ENCODE measurements at places on chromosomes 1 and 21.

- no peak for DNase-seq
These were observed 25.6 kb upstream of the AVPR1B start for GRCh38 chr1:206142770-206143169.

DNA sequence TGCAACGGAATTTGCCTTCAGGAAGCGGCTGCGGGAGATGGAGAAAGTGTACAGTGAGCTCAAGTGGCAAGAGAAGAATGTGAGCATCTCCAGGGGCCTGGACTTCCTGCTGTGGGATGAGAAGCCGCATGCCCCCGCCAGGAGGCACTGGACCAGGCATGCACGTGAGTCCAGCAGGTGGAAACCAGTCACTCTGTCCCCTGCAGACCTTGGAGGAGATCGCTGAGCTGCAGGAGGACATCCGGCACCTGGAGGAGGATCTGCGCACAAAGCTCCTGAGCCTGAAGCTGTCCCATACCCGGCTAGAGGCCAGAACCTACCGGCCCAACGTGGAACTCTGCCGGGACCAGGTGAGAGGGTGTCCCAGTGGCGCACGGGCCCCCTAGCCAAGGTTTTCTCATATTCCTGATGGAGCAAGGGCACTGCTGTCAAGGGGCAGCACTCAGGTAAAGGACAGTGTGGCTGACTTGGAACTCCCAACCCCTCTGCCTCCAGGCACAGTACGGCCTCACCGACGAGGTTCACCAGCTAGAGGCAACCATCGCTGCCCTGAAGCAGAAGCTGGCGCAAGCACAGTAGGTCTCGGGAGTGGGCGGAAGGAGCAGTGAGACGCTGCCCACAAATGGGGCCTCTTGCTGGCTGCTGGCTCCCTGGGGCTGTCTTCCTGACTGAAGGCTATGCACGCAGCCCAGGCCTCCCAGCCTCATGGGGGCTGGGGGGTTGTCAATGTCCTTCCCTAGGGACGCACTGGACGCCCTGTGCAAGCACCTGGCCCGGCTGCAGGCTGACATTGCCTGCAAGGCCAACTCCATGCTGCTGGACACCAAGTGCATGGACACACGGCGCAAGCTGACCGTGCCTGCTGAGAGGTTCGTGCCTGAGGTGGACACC, 1.2 kb upstream of the ADPRS start:
- DNase-seq = no peak

- DNase-seq = no peak
These were observed 171.0 kb downstream of the ZC3H11B start for GRCh38 chr1:219441884-219442283.

DNA sequence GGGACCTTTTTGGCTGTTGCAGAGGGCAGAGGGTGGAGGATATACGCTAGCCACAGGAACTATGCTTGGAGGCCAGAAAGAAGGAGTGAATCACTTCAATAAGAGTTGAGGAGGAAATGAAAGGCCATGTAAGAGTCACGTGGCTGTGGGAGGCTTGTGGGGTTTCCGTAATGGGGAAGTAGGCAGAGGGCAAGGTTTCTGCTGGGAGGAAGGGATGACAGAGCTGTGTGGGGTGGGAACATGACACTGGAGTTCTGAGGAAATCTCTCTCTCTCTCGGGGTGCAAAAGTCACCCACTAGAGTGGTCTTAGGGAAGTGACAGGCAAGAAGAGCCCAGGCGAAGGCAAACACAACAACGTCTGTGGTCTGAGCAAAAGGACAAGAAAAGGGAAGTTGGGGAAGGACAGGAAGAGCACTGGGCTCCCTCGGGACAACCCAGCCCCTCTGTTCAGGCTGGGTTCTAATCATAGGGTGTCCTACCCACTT, 3.9 kb upstream of the CD1C start:
- peak; percentile 60 for DNase-seq

- no peak for DNase-seq
These were observed 59.2 kb downstream of the VCAM1 start for GRCh38 chr1:100778748-100779147.

DNA sequence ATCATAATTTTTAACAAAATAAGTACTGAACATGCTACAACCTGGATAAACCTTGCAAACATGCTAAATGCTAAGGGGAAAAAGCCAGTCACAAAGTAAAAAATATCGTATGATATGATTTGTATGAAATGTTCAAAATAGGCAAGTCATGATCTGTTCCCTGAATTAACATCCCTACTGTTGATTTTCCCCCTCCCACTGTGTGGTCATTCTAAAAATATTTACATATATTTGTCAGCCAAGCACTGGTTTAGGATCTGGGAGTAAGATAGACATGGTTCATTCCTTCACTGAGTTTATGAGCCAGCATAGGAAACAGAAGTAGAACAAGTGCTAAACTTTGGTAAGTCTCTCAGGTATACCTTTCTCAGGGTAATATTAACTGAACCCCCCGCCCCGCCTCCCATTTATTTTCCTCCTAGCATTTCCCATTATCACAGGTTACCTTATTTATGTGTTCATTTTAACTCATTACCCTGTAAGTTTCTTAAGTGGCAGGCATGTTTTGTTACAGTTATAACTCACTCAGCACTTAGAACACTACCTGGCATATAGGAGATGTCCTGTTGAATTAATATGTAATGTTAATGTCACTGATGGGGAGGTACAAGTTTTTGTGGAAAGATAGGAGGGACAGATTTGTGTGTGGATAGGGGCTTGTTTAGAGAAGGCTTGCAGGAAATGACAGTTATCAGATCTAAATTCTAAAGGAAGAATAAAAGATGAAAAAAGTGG, 12.3 kb downstream of the UQCRH start:
- no peak for DNase-seq

DNA sequence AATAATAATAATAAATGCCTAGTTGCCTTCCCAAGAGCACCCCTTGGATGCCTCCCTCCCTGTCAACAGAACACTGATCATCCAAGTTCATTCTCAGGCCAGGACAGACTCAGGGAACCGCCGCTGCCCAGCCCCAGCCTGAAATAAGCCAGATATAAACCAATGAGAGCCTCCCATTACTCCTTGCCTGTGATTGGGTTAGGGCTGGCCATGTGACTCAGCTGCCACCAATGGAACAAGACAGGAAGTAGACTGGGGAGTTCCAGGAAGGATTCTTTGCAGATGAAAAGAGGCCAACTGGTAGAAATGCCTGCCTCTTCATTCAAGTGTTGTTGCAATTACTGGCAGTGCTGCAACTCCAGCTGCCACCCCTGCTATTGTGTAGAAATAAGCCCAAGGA, 146.4 kb upstream of the TIAM1 start:
- DNase-seq = no peak
